AG09319 (cell line): ENCODE measurements at places on chromosomes 6 and 20.
A peak's percentile ranks its signal among the peaks of the same experiment; 100 is the strongest.

GRCh38 chr6:57313711-57314471 is 3.5 kb upstream of the PRIM2 start:
- peak; percentile 94 for DNase-seq

- no peak for DNase-seq
These were observed 1.4 kb downstream of the TRAM2 start for GRCh38 chr6:52575502-52575892.

- no peak for DNase-seq
These were observed 10.9 kb downstream of the CUL9 start for GRCh38 chr6:43192911-43193310.

GRCh38 chr6:117137711-117138110 is 127.6 kb upstream of the VGLL2 start:
- DNase-seq: no peak

- DNase-seq: no peak
These were observed 38.3 kb downstream of the BCL2L1 start for GRCh38 chr20:31684153-31685015.

- DNase-seq: no peak
These were observed 1.9 kb upstream of the SPTLC3 start for GRCh38 chr20:13006825-13007224.
